ENCODE measurements at places on chromosomes 11 and 22.

GRCh38 chr11:34509336-34509876 is 4.2 kb downstream of the ELF5 start:
- no peak for DNase-seq

DNA sequence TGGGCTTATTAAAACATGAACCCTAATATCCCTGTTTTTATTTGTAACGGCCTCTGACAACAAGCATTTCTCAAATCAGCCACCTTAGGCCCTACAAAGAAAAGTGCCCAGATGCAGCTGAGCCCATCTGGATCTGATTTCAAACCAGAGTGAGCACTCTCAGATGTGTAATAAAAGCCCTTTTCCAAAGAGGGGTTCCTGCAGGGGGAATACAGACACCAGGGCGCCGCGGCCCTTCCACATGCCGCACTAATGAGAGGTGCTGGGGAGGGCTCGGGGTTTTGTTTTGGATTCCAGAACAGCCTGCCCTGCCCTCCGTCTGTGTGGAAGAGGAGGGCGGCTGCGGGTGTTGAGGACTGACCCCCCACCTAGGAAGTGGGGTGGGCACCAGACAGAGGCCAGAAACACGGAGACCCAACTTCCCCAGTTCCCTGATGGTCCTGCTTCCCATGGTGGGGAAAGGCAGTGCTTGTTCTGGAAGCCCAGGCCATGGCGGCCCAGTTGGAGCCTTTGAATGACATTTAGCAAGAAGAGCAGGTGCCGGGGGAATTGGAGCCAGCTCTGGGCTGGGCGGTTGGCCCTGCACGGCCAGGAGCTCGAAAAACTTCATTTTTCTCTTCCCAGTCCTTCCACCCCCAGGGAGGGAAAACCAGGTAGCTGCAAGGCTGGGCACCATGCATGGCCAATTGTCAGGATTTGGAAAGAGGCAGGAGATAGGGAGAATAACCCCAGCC is 63.7 kb downstream of the MACROD1 start:
- DNase-seq = no peak

DNA sequence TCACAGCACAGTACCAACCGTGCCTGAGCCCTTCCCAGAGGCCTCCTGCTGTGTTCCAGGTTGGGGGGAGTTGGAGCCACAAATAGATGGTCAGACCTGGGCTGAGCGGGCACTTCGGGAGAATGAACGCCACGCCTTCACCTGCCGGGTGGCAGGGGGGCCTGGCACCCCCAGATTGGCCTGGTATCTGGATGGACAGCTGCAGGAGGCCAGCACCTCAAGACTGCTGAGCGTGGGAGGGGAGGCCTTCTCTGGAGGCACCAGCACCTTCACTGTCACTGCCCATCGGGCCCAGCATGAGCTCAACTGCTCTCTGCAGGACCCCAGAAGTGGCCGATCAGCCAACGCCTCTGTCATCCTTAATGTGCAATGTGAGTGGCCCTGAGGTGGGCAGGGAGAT is 1.1 kb downstream of the TMEM25 start:
- DNase-seq = no peak

- no peak for DNase-seq
Observed at GRCh38 chr22:28146401-28147314, 227.6 kb upstream of the PITPNB start.

DNA sequence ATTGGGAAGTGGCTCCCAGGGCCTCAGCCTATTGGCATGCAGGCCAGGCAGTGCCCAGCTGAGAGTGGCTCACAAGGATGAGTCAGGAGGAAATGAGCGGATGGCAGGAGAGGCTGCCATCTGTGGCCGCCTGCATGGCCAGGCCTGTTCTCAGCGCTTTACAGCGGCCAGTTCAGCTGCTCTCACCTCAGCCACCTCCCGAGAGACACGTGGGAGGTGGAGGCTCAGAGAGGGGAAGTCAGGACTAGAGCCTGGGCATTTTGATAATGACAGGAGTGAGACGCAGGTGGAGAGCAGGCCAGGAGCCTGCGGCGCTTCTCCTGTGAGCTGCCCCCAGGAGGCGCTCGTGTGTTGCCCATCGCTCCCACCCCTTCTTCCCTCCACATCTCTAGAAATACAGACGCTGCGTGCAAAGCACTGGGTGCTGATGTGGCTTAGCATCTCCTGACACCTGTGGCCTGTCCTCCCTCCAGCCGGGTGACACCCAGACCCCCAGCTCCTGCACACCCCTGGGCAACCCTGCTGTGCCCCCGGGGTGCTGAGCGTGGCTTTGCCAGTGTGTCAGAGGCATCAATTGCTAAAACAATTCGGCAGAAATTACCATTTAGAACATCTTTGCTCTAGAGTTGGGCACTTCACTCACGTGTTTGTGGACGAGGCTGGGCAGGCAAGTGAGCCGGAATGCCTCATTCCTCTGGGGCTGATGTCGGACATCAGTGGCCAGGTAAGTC is 21.4 kb upstream of the PANX2 start:
- peak; percentile 49 for DNase-seq

GRCh38 chr11:125777309-125777708 is 1.3 kb downstream of the PATE2 start:
- no peak for DNase-seq

- no peak for DNase-seq
Observed at GRCh38 chr11:10925149-10925926, 67.5 kb upstream of the ZBED5 start.

- DNase-seq = no peak
Observed at GRCh38 chr11:40227730-40228129, 1231.7 kb downstream of the LRRC4C start.

GRCh38 chr11:95055283-95055897 is 6.2 kb downstream of the KDM4F start:
- no peak for DNase-seq

- DNase-seq = no peak
Observed at GRCh38 chr11:134659882-134660281, 247.8 kb upstream of the B3GAT1 start.

DNA sequence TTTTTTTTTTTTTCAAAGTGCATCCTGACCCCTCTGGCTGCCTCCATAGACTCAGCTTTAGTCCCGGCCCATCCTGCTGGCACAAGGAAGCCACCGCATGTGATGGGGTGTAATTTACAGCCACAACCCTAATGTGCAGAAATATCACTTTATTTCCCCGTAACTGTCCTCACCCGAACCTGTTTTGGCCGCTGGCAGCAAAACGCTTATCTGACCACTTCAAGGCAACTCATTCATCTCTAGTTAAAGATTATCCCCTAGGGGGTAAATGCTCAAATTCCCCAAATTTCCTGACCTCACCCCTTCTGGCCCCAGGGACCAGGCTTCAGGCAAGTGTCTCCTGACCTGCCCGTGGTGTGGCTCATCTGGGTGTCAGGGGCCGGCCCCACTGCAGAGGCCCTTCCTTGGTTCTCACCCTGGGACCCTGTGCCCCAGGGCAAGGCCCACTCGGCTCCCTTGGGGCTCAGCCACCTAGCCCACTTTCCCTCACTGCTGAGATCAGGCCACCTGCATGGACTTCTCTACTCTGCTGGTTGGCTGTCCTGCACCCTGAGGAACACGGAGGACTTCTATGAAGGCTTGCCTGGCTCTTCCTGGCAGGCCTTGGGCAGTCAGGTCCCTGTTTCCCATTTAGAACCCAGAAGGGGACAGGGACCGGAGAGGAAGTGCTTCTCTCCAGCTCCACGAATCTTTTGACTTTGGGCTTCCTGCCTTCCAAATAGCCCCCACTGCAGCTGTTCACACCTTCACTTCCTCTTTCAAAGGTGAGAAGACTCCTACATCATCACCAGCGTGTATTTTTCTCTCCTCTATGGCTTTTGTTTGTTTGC is 53.3 kb downstream of the WNT11 start:
- DNase-seq = no peak

DNA sequence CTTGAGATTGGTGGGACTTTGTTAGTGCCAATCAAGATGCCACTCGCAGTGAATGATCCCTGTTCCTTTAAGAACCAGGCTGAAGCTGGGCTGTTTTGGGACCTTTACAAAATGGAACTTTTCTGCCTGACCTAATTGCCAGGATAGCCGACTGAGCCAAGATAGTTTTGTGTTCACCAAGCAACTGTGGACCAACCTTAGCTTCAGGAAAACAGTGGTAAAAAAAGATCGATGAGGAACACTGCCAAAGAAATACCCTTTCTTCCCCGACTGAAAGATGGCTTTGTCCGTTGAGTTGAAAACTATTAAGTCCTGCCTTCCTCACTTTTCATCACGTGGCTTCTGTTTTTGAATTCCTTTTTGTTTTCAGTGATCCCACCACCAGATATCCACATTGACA is 157.9 kb upstream of the SORL1-AS1 start:
- no peak for DNase-seq

- no peak for DNase-seq
Observed at GRCh38 chr22:37320726-37321677, 38.7 kb downstream of the CYTH4 start.

DNA sequence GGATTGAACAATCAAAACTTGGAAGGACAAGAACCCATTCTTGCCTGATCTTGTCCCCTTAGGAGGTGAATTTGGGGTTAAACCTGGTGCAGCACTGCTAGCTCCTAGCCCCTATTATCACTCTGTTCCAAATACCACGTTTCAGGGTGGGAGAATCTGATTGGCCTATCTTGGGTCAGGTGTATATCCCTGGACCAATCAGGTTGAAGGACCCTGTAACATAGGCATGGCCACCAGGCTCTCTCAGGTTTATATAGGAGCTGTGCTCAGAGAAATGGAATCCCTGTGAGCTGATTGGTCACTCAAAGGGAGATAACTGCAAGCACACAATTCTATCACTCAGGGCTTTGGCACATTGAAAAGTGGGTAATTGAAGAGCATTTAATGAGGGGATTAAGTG is 26.6 kb upstream of the AMPD3 start:
- DNase-seq = no peak

- DNase-seq = no peak
Observed at GRCh38 chr11:47183031-47183856, 3.0 kb downstream of the PACSIN3 start.

- no peak for DNase-seq
Observed at GRCh38 chr11:15434529-15434928, 319.8 kb downstream of the INSC start.

DNA sequence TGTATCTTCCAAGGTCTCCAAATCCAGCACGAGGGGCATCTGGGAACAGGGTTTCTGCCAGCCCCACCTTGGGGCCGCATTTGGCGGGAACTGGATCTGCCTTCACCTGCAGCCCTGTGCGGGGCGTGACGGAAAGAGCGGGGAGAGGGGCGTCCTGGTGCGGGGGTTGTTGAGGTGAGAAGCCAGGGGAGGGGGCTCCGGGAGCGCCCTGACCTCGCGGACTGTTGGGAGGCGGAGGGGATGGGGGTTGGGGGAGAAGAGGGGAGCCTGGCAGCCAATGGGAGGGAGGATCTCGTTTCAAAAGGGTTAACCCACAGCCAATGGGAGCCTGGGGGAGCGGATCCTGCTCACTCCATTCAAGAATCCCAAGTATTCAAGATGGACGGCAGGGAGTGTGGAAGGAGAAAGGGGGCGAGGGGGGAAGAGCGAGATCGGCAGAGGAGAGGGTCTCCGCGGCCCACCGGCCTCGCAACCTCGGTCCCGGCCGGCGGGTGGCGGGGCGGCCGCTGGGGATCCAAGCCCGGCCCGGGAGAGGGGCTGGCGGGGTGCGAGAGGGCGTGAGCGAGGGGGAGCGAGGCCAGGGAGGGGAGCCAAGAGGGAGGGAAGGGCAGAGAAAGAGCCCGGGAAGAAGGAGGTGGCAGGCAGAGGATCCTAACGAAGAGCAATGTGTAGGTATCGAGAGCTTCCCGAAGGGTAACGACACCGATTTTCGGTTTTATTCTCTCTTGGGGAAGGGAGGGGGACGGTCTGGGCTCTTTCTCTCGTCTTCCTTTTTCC is 11.5 kb downstream of the YPEL4 start:
- no peak for DNase-seq

- no peak for DNase-seq
Observed at GRCh38 chr22:42492323-42492690, 27.3 kb downstream of the RRP7A start.

DNA sequence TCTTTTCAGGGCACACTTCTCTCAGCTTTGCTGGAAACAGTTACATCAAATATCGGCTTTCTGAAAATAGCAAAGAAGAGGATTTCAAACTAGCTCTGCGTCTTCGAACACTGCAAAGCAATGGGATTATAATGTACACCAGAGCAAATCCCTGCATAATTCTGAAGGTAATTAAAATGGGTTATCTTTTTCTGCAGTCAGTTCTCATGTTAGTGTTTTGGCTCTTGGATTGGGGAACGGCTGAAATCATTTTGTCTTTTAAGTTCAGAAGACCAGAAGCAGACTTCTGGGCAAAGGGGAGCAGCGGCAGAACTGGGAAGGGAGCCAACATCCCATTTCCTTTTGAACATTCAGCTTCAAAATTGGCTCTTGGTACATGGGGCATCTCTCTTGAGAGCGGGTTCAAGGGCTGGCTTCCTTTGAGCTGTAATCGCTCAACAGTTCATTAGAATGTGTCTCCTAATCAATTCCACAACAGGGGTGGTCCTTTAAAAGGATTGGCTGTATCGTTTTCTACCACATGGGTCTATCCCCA is 110.2 kb upstream of the MTNR1B start:
- no peak for DNase-seq

GRCh38 chr22:18935889-18936529 is at the start of gene PRODH:
TSS of gene PRODH (minus strand) at chr22:18936293. CDS start at chr22:18936287, 6 bp downstream.
- no peak for DNase-seq

- no peak for DNase-seq
Observed at GRCh38 chr11:12631651-12632050, 42.6 kb upstream of the TEAD1 start.

GRCh38 chr22:45638197-45638596 is 33.4 kb upstream of the ATXN10 start:
- DNase-seq = no peak

- DNase-seq = no peak
Observed at GRCh38 chr11:78638704-78639380, 64.2 kb upstream of the NARS2 start.

- DNase-seq = no peak
Observed at GRCh38 chr22:47057916-47058585, 295.6 kb downstream of the TBC1D22A start.

DNA sequence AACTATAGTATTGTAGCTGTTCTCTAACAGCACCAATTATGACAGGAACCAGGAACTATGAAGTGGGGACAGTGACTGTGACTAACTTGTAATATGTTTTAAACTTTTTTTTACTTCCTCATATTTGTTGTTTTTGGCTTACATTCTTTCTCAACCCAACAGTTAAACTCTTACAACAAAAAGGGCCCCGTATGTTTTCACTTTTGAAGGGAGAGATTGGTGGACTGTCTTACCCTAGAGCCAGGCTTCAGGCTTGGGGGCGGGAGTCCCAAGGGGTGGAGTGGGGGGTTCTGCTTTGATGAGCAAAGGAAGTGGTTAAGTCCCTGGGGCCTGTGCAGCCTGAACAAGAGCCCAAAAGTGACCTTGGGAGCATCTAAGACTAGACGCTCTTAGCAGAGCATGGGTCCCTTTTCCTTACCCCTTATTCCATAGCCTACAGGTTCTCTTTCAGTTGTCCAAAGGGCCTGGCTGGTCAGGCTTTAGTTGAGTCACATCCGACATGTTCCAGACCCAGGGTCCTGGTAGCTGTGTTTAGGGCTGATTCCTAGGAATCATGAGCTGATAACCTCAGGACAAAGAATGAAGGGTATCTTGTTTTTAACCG is 38.8 kb downstream of the STIM1 start:
- no peak for DNase-seq

- no peak for DNase-seq
Observed at GRCh38 chr22:27130906-27131305, 473.5 kb downstream of the MIAT start.
